Activated T-cell treated with anti-CD3 and anti-CD28 coated beads for 24 hours (primary cell): ENCODE measurements at places on chromosomes 6 and 20.

DNA sequence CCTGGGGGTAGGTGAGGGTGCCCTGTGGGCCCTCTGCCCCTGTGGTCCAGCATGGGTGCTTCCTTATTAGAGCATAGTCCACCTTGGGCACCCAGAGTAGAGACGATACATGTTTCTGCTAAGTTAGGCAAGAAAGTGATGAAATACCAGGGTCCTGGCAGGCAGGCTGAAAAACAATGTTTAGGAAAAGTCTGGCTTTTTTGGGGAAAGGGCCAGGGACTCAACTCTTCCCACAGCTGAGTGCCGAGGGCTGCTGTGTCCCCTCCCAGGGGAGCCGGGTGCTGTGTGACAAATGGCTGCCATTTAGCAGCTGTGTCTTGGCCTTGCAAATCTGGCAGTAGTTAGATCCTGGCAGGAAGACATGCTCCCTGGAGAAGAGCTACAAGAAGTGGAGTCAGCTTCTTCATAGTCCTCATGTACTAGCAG lies 61.5 kb downstream of the RREB1 start:
- DNase-seq: no peak

GRCh38 chr6:28896505-28897368 lies 27.0 kb downstream of the TRIM27 start:
- DNase-seq: peak; percentile 11

DNA sequence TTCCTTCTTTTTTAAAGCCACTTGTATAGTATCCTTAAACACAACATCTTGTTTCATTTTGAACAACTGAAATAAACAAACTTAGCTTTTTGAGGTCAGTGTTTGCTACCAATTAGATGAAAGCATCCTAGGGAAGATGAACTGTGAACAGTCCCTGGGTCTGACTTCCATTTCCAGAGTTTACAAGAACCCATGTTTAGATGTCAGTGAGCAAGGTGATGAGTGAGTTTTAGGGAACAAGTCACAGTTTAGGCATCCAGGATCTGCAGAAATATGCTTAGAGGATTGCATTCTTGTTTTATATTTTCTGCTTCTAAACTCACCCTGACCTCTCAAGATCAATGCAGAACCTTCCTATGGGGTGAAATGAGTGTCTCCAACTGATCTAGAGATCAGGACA lies 3.0 kb downstream of the ZC2HC1B start:
- DNase-seq: no peak

- no peak for DNase-seq
Measured at GRCh38 chr20:16712511-16712947, 17.3 kb upstream of the SNRPB2 start.

GRCh38 chr6:3318226-3318625 lies 59.5 kb downstream of the PSMG4 start:
- peak; percentile 17 for DNase-seq

GRCh38 chr6:29755295-29755871 lies 32.1 kb downstream of the HLA-F start:
- no peak for DNase-seq

GRCh38 chr20:828987-829386 lies 4.5 kb upstream of the FAM110A start:
- DNase-seq: no peak

DNA sequence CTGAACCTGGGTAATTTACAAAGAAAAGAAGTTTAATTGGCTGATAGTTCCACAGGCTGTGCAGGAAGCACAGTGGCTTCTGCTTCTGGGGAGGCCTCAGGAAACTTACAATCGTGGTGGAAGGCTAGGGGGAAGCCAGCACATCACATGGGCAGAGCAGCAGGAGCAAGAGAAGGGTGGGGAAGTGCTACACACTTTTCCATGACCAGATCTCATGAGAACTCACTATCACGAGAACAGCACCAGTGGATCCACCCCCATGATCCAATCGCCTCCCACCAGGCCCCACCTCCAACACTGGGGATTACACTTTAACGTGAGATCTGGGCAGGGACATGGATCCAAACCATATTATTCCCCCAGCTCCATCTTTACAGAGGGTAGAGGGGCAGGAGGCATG lies 166.4 kb downstream of the NFATC2 start:
- no peak for DNase-seq

GRCh38 chr20:18886756-18887155 lies 73.2 kb downstream of the SCP2D1 start:
- no peak for DNase-seq

DNA sequence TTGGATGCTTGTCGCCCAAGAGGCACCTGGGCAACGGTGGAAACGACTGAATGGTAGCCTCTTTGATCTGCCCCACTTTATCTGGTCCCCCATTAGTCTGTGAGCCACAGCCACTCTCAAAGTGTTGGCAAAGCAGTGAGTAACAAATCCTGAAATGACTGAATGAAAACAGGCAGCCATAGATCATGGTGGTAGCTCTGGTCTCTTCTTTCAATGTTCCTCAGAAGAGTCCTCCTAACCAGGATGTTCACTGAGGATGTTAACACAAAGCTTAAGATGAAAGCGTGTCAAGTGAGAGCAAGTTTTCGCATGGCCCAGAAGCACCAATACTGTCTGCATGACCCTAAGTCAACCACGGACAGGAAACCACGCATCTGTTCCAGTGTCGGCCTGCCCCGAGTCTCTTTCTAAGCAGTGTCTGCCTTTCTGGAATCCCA lies 107.3 kb downstream of the IRF4 start:
- no peak for DNase-seq

DNA sequence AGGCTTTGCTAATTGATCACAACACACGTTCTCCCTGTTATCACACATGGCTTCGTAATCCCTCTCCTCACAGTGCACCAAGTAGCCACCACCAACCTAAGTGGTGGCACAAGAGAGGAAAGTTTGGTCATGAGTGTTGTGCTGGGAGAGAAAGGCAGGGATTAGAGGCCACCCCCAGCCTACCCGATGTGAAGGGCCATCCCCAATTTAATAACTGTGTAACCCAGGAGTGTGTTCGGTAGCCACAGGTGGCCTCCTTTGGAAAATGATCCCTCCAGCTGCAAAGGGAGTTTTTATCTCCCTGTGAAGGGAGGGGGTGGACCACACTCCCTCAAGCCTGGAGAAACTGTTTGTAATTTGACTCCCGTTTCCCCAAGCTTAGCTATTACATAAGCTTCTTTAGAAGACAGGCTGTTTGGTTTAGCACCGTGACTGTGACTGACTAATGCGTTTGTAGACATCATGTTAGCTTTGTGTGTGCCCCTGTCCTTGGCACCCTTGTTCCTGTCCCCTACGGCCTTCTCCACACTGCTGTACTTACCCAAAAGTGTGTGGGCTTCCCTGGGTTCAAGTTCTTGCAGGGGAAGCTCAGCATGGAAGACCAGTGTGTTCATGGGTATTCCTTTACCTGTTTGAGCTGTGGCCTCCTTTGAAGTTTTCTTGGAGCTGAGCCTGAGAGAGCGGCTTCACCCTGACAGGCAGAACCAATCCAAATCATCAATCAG lies 20.6 kb downstream of the PPP1R16B start:
- no peak for DNase-seq

- no peak for DNase-seq
Measured at GRCh38 chr6:52667572-52667971, 3.3 kb upstream of the TMEM14A start.

DNA sequence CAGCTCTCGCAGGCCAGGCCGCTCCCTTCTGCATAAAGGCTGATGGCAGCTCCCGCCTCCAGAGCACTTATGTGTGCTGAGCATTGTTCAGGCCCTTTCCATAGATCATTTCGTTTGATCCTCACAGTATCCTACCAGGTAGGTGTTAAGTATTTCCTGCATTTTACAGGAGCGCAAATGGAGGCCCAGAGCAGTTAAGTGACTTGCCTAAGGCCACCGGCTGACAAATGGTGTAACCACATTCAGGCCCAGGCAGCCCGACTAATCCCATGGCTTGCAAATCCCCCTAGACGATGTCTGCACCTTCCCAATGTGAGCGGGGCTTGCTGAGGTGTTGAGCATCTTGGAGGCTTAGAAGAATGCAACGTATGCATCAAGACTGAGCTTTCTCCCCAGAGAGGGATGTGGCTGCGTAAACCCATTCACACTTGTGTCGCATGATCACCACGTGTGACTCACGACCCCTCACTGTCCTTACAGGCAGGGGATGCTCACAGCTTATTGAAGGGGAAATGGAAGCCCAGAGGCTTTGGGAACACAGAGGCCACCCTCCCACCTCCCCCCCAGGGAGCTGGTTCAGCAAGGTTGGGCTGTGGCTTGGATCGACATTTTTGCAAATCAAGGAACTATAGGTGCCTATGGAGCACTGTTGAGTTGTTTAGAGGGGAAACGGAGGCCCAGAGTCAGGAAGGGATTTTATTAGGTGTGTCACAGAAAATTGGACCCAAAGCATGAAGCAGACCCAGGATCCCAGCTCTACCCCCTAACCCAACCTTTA lies 7.0 kb downstream of the BPIFB2 start:
- DNase-seq: no peak

DNA sequence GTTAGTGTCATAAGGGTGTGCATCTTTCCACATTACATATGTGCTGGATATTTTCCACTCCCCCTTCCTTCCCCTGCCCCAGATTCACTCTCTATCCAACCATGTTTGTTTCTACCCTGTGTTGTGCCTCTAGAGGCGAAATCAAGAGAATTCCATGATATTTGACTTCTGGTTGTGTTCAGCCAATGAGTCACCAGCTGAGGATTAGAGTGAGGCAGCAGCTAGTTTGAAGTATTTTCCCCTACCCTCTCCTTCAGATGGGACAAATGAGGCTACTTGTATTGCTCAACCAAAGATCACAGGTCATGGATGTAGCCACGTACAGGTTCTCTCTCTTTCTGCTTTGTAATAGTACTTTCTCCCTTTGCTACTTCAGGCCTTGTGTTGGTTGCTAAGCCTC lies 24.5 kb upstream of the OR2J2 start:
- DNase-seq: no peak

GRCh38 chr20:13094976-13095375 lies 86.2 kb downstream of the SPTLC3 start:
- no peak for DNase-seq

DNA sequence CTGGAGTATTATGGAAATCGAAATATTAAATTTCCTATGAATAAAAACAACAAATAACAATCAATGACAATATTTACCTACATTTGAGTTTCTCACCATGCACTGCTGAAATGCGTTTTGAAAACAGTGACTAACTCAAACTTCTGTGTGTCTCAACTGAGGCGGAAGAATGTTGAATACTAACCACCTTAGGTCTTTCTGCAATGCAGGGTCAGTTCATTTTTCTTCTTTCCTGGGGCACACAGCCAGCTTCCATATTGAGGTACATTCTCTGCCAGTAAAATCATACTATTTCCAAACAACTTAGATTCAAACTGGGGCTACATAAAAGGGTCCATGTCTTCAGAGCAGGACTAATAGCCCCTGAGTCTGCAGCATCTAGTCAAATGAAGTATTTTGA lies 310.1 kb downstream of the UTRN start:
- DNase-seq: no peak

GRCh38 chr6:166662690-166663089 lies 35.6 kb upstream of the RPS6KA2 start:
- no peak for DNase-seq

- DNase-seq: no peak
Measured at GRCh38 chr20:11852811-11853210, 64.9 kb upstream of the BTBD3 start.

GRCh38 chr20:2693286-2694007 lies 867 bp downstream of the EBF4 start:
- peak; percentile 17 for DNase-seq

DNA sequence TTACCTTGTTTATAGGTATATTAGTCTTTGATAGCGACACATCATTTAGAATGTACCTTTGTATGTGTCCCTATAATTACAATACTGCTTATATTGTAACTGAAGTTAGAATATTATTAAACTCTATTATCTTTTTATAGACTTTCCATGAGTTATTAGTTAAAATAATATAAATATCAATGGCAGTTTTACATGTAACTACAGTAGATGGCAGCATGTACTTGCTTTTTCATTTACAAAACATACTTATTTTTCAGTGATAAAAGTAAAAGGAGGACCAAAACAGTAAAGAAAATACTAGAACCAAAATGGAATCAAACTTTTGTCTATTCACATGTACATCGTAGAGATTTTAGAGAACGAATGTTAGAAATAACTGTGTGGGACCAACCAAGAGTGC lies 364.3 kb downstream of the RIMS1 start:
- no peak for DNase-seq

DNA sequence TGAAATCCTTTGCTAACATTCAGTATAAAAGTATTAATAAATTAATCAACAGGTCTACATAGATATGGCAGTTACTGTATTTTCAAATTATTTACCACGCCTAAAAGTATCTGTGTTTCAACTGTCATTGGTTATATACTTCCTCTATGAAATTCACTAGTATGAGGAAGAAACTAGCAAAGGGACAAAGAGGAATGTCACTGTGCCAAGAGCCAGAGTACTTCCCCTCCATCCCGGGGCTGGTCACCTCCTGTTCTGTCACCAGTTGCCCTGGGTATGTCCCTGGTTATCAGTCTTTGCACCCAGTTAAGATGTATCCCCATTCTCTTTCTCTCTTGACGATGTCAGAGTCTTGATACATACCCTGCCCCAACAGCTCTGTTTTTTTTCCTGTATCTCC lies 476.8 kb upstream of the SOX4 start:
- no peak for DNase-seq

DNA sequence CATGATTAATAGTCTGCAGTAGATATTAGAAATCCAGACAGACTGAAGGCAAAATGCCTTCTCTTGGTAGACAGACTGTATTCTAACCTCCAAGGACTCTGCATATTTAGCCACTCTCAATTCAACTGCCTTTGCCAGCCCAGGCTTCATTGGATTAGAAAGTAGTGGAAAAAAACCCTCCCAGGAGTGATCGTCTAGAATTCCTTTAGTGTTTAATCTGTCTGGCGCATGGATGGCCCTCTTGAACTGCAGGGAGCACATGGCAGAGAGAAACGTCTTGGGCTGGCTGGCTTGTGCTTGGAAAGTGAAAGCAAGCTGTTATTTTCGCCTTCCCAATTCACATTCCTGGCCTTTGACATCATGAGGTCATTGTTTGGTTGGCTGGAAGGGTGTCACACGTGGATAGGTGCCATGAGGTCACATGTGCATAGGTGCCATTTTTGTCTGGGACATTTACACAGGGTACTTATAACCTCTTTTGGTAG lies 30.9 kb upstream of the NEDD9 start:
- no peak for DNase-seq

- no peak for DNase-seq
Measured at GRCh38 chr6:73739096-73739495, 43.1 kb downstream of the CD109 start.

DNA sequence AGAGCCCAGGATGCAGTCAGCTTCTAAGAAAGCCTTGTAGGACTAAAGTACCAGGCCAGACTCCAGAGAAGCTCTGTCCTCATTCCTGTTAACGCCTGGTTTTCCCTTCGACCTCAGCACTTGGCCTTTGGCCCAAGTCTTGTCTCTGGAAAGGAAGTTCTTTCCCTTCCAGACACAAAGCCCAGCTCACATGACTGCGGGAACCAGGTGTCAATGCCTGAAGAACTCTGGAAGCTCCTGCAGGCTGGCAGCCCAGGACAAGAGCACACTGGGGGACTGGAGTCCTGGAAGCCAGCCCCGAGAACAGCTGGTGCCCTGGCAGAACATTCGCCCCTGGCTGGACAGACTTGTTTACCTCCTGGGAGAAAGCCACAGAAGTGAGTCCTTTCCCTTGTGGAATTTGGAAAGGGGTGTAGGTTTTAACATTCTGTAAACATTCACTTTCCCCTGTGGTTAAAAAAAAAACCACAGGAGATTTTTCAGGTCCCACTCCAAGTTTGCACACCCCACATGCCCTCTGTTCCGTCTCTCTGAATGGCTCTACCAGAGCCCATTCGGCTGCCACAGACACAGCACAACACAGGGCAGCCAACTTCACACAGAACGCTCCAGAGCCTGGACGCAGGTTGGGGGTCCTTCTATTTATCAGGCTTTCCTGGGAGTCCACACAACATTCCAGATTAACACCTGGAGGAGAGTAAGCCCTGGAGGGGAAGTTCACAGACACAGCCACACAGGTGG lies 18.1 kb downstream of the ACSS1 start:
- no peak for DNase-seq
